ENCODE measurements at places on chromosomes 7 and 10.
A peak's percentile ranks its signal among the peaks of the same experiment; 100 is the strongest.

DNA sequence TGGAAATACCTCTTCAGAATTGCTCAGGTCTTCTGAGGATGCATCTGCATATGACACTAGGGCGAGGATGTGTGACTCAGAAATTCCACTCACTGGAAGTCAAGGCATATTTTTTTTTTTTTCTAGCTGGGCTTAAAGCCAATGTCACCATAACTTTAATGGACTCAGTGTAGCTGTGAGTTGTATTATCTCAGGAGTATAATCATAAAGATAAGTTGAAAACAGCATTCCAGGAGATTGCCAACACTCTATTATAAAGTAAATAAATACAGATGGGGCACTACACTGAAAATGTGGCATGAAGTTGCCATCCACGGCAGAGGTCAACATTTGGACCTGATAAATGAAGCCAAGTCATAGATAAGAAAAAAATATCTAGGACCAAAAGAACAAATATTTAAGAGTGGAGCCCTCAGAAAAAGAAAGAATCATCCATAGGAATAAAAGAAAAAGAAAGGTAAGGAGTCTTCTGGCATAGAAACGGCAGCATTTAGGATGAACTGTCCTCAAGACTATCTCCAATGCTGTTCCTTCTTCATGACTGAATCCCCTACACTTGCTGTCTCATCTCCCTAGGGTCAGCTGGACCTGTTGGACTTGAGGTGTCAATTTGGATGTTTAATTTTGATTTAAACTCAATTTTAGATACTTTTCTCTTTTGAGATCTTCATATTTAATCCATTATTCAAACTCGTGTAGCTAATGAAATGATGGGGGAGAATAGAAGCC is 72.9 kb upstream of the CAV2 start:
- no peak for DNase-seq

- no peak for DNase-seq
Measured at GRCh38 chr7:98724591-98724990, 107.5 kb downstream of the NPTX2 start.

GRCh38 chr10:132746801-132747625 is 38.9 kb downstream of the NKX6-2 start:
- DNase-seq: peak; percentile 34

- DNase-seq: no peak
Measured at GRCh38 chr7:135320268-135320667, 86.6 kb downstream of the STRA8 start.

DNA sequence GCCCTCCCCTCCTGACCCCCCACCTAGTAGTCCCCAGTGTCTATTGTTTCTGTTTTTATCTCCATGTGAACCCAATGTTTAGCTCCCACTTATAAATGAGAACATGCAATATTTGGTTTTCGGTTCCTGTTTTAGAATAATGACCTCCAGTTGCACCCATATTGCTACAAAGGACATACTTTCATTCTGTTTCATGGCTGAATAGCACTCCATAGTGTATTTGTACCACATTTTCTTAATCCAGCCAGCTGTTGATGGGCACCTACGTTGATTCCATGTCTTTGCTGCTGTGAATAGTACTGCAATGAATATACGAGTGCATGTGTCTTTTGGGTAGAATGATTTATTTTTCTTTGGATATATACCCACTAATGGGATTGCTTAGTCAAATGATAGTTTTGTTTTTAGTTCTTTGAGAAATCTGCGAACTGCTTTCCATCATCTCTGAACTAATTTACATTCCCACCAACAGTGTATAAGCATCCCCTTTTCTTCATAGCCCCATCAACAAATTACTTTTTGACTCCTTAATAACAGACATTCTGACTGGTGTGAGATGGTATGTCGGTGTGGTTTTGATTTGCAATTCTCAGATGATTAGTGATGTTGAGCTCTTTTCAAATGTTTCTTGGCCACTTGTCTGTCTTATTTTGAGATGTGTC is 128.4 kb upstream of the PHYHIPL start:
- no peak for DNase-seq

DNA sequence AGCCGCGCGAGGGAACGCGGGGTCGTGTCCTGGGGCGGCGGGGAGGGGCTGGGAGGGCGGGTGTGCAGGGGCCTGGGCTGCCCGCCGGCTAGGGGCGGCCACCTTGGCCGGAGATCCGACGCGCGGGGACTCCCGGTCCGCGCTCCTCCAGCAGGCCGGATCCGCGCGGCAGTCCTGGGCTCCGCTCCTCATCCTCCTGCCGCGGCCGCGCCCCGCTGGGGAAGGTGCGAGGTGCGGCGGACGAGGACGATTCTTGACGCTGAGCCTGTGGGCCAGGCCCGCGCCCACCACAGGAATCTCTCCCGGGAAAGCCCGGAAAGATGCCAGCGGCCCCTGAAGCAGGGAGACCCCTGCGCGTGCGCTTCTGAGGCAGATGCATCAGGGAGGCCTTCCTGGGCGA is 6.6 kb upstream of the OGDHL start:
- no peak for DNase-seq

- DNase-seq: no peak
Measured at GRCh38 chr7:58086871-58087535, 637.0 kb downstream of the ZNF716 start.

- DNase-seq: no peak
Measured at GRCh38 chr7:31186202-31186601, 134.1 kb downstream of the ADCYAP1R1 start.

- no peak for DNase-seq
Measured at GRCh38 chr7:159137906-159138305, 6.8 kb downstream of the VIPR2 start.

DNA sequence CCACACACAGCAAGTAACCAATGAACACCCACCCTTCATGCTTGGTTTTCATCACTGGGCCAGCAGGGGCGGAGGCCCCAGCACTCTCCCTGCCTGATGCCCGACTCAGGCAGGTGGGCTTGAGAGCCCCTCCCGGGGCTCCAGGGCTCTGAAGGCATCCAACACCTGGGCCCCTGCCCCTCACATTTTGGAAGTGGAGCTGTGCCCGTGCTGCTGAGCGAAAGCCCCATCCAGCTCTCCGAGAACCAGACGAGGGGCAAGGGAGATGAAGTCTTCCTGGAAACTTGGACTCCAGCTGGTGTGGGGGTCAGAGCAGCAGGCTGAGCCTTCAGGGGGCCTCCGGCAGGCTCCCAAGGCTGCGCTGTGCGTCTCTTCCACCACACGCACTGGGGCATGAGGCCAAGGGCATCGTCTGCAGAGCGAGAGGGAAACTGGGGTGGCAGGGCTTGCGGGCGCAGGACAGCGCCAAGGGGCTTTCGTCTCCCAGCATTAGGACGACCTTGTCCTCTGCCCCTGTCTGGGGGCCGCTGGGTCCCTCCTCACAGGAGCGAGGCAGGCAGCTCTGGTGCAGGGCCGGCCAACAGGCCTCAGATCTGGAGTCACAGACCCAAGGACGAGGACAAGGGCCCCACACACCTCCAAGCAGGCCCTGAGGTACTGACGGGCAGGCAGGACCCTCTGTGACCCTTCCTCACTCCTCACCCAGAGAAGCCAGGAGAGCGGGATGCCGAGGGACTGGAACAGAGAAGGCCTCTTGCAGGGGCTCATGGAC is 108.3 kb upstream of the FAM20C start:
- DNase-seq: no peak

DNA sequence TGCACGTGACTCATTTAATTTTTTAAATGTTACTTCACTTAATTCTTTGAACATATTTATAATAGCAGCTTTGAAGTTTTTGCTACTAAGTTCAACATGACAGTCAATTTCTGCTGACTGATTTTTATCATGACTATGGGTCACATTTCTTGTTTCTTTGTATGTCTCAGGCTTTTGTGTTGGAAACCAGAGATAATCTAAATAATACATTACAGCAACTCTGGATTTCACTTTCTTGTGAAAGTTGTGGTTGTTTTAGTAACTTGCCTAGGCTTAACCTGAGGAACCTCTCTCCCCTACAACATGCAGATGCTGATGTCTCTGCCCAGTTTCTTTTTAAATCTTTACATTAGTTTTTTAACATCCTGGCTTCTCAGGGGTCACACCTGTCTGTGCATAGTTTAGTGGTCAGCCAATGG is 180.8 kb downstream of the CCDC71L start:
- DNase-seq: no peak

GRCh38 chr7:18224138-18224537 is 196.5 kb upstream of the PRPS1L1 start:
- DNase-seq: no peak

DNA sequence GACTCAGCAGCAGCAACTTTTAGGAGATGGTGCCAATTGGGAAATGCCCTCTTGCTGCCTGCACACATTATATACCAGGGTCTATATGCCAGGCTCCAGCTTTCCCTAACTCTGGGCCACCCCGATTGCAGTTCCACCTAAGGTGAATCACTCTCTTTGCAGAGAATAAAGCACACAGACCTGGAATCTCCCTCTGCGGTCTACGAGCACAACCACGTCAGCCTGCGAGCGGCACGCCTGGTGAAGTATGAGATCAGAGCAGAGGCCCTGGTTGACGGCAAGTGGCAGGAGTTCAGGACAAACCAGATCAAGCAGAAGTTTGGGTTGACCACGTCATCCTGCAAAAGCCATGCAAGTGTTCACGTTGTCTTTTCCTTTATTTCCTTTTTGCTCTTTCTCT is 38.2 kb upstream of the PLEKHA1 start:
- no peak for DNase-seq

DNA sequence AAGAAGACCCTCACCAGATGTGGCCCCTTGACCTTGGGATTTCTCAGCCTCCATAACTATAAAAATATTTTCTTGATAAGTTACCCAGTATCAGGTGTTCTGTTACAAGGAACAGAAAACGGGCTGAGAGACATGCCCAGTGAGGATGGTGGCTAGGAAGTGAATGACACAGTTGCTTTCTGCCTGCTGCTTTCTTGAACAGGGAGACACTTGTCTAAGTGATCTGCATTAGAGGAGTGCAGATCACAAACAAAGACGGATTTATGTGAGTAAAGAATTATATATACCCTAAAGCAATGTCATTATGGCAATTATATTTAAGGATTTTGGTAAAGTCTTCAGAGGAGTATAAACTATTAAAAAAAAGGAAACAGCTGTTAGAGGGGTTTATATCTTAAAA is 169.2 kb upstream of the AHR start:
- DNase-seq: no peak

DNA sequence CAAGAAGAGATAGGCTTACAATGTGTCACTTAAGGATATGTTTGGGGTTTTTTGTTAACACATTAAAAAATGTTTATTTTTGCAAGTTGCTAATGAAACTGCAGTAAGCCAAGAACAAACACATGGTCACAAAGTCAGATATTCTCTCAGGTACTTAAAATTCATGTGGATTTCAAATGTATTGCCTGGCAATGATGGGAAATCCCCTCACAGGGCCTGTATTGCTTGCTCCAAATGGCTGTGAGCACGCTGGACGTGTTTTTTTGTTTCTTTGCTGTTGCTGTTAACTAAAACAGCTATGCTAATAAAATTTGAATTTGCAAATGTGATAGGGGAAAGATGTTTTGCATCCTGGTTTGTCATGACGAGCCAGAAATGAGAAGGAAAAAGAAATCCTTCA is 3.8 kb upstream of the CELF2 start:
- DNase-seq: no peak

DNA sequence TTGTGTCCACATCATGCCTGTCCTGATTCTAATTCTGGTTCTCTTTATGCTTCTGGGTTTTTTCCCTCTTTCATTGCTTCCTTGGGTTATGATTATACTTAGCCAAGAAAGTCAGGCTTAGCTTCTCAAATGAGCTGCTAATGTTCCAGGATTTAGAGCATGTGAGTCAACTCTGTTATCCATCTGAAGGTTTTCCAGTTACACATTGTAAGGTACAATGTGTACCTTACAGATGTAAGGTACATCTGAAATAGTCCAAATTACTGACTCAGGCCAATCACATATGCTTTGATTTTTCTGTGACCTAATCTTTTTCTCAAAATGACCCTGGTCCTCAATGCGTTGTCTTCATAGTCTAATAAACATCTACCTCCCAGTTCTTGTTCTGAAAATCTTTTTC is 13.3 kb upstream of the MIOS start:
- no peak for DNase-seq

DNA sequence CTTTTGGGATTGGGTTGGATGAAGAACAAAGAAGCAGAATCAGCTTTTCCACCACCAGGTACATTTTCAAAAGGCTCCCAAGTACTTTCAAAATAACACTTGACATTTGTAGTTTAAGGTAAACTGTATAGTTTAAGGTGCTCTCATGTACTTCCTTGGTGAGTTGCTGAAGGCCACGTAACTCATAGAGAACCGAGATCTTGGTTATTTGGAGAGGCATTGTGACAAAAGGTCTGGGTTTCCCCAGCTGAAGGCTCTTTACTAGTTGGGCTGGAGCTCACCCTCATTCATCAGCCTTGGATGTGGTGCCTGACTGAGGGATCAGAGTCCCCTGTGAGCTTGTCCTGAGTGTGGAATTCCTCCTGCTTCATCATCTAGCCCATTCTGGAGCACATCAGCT is 191.8 kb downstream of the TMEM178B start:
- no peak for DNase-seq

DNA sequence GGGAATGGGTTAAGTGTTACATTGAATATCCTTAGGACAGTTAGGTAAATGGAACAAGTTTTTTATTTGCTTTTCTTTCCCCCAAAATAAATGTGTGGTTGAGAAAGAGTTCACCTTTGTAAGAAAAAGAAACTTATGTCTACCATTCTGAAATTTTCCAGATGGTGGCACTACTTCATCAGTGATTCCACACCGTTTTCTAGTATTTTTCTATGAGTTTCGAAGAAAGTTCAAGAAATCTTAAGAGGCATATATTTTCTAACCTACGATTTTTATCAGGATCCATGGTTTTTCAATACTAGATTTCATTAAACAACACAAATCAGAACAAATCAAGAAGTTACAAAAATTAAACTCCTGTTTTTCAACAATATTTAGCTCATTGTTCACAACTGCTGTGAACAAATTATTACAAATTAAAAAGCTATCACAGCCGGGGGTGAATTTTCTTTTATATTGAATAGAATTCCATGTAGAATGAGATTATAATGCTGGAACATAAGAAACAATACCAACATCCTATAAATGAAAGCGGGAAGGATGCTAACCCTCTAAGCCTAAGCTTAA is 163.1 kb upstream of the NPVF start:
- DNase-seq: peak; percentile 54

GRCh38 chr7:26291699-26292538 is at the start of gene SNX10:
TSS of gene SNX10 (plus strand) at chr7:26291862. CDS start at chr7:26346443, 54,581 bp downstream.
- DNase-seq: no peak

DNA sequence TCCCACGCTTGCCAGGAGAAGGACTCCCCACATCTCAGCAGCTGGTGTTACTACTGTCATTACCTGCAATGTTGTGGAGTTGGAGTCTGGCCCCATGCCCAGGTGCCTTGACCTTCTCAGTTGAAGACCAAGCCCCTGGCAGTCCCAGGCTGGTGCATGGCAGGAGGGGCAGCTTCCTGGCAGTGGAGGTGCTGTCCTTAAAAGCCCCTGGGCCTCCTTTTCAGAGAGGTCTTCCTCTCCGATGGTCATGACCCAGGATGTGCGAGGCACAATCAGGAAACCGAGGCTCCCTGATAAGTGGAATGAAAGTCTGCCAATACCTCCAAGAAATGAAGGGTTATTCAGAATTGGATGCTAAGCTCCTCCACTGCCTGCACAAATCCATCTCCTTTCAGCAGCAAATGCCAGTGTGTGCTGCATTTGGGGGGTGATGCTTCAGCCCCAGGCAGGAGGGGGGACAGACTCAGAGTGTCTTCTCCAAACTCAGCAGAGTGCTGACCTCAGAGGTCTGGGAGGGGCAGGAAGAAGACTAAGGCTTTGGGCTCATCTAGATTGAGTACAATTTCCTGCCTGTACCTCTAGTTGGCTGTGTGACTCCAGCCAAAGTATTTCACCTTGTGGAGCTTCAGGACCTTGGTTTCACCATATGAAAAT is 97.0 kb upstream of the DDC start:
- DNase-seq: peak; percentile 19

- no peak for DNase-seq
Measured at GRCh38 chr7:98921608-98922372, 43.5 kb downstream of the TRRAP start.

GRCh38 chr7:121384265-121384664 is 11.8 kb downstream of the FAM3C start:
- DNase-seq: no peak

Measured in pons (tissue), 1 donor.